Left renal cortex interstitium (tissue), 4 donors: ENCODE measurements at places on chromosomes 11 and 22. TPM values are rescaled to one million over a fixed set of nuclear protein-coding genes. Genes with fewer than 3 reads are reported as not detected.

The PATE2 gene
- 0.08 TPM for polyA plus RNA-seq

GRCh38 chr11:71186806-71187205 is 65.6 kb downstream of the SHANK2 start:
- no peak for DNase-seq

The SMC1B gene
- 0.33 TPM for polyA plus RNA-seq

- DNase-seq: no peak
Measured at GRCh38 chr22:24133187-24133965, 47.9 kb upstream of the SUSD2 start.

DNA sequence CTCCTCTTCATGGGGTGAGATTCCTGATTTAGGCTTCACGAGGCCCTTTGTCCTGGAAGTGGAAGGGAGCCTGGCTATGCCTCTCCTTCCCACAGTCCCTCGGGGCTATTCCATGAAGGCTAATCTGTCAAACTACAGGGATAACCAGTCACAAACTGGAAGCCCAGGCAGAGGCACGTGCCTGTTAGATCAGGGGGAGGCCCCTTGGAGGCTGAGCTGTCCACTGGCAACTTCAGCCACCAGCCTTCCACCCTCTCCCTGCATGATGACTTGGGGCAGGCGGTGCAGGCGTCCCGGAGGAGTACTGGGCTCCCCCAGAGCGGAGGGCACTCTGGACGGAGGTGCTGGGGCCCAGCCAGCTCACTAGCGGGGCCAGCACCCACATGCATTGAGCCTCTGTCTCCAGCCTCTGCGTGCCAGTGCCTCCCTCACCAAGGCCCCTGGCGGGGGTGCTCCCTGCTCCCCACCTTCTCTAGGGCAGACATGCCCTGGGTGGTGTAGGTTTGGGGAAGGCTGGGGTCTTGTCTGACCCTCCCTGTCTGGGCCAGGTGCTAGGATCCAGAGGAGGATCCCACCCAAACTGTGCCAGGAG is 42.9 kb downstream of the WNT11 start:
- no peak for DNase-seq

DNA sequence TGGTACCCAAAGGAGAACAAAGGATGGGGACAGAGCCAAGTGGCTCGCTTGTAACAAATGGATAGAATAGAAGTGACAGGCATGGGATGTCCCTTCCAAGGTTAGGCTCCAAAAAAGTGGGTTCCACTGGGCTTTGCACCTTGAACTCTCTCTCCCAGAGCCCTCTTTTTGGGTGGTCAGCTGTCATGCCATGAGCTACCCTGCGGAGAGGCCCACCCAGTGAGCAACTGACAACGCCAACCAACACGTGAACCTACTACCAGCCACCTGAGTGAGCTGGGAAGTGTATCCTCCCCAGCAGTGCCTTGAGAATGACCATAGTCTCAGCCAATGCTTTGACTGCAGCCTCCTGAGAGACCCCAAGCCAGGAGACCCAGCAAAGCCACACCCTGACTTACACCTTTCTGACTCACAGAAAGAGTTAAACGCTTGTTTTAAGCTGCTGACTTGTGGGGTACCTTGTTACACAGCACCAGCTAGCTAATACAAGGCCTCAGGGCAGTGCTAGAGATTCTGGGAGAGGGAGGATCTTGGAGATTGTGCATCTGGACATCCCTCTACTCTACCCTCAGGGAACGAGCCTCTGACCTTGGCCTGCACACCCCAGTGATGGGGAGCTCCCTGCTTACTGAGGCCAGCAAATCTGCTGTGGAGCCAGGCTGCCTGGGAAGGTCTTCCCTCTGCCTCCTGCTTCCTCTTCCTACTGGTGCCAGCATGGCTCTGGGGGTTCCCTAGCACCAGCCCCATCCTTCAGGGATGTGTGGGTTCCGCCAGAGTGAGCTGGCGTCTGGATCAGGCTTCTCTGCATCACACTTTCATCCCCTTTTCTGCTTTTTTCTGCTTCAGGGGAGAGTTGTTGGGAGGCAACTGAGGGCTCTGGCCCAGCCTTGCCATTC is 29.1 kb upstream of the RFPL3 start:
- DNase-seq: no peak

DNA sequence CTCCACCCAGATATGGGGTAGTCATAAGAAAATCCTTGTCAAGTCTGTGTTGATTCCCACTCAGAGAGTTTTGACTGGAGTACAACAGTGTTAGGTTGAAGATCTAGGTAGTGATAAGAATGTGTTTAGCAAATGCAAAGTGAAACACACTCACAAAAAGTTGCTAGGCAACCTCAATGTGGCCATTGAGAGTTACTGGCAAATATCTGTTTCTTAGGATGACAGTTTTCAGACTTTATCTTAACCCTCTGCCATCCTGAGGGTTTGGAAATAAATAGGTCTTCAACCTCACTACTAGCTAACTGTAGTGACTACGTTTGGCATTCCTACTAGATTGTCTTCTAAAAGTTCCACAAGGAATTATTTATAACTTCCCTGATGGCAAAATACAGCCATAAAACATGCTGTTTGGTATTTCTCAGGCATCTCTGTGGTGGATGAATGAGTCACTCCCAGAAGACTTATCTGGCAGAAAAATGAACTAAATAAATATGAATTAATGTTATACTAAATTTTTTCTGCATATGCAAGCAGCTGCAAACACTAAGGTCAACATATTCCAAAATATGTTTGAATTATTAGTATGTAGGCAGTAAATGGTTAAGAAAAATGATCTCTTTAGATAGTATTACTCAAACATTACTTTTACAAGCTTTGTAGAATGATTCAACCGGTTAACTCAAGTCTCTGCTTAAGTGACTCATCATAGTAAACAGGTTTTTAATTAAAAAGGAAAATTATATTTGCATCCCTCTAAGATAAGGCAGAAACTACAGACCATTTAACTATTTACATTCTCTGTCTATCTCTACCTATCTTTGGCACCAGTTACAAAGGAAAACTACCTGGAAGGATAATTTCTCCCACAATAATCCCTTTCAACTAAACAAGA is 17.1 kb upstream of the SYTL2 start:
- DNase-seq: no peak

DNA sequence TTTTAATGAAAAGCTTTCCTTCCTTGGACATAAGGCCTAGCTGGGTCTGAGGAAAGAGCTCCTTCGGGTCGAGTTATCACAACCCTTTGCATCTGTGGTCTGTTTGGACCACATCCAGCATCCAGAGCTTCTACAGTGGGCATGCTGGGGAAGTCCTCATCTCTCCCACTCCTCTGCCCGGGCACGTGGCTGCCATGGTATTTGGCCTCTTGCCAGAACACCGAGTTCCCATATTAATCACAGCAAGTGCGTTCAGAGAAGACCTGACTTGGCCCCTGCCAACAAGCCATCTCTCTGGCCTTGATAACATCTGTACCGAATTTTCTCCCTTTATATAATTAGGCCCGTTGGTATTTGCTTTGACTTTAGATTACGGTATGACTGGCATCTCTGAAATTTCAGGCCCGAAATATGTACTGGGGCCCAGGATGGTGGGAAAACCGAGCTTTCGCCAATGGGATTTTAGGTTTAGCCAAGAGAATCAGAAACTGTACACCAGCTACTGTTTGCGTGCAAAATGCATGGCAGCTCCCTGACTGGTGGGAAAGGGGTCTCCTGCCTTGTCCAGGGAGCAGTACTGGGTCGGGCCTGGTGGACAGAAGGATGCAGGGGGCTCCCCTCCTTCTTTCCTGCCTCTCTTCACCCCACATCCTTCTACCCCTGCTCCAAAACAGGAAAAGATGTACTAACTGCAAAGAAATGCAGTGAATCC is 90.0 kb downstream of the MICAL2 start:
- DNase-seq: no peak

DNA sequence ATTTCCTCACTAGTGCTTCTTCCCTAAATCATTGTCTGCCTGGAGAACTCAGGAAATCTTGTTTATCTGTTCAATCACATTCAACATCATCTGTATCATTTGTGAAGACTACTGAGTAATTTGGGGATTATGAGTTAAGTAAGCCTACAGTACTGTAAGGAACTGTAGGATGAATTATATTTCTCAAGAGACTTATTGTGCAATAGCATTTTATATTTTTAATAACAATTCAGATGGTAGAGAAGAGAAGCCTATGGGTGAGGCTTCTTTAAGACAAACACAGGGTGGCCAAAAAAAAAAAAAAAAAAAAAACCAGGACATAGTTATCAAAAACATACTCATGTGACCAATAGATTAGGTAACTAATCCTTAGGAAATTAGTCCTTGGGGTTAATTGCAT is 282.7 kb downstream of the FAM181B start:
- no peak for DNase-seq

The CALCB gene
- 3.4 TPM for polyA plus RNA-seq

GRCh38 chr11:133619973-133620372 is 87.7 kb upstream of the OPCML start:
- DNase-seq: no peak

DNA sequence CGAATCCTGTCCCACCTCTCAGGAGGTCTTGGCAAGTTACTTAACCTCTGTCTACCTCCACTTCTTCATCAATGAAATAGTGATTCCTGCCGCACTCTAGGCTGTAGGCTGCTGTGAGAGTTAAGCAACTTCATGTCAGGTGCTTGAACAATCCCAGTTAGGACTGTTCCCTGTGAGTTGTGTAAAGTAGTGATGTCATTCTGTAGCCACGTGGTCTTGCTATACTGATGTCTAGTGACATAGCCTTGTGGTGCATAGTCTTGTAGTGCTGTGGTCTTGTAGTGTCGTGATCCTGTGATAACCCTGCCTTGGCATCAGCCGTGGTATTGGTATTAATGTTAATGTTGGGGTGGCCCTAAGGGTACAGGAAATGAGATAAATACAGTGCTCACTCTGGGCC is 30.3 kb upstream of the PRR5 start:
- no peak for DNase-seq

The ZNF70 gene
- polyA plus RNA-seq: 4.9 TPM

- DNase-seq: no peak
Measured at GRCh38 chr22:28609921-28610320, 69.7 kb downstream of the TTC28 start.

The BBOX1 gene
- polyA plus RNA-seq: 63.9 TPM

GRCh38 chr11:20367313-20367948 is 3.9 kb downstream of the HTATIP2 start:
- no peak for DNase-seq

GRCh38 chr11:17381156-17381555 is 7.3 kb downstream of the KCNJ11 start:
- no peak for DNase-seq

DNA sequence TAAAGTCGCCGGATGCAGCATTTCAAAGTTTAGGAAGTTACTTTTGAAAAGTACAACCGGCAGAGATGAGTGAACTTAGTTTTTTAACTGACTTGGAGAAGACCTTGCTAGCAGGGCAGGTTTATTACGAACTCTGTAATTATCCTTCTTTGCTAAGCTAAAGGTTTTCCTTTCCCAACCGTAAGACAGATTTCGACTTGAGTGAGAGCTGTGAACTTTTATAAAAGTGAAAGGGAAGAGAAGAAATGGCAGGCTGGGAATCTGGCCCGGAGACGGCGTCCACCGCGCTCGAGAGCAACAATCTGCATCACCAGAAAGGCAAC is 659 bp upstream of the TEAD1 start:
- no peak for DNase-seq

DNA sequence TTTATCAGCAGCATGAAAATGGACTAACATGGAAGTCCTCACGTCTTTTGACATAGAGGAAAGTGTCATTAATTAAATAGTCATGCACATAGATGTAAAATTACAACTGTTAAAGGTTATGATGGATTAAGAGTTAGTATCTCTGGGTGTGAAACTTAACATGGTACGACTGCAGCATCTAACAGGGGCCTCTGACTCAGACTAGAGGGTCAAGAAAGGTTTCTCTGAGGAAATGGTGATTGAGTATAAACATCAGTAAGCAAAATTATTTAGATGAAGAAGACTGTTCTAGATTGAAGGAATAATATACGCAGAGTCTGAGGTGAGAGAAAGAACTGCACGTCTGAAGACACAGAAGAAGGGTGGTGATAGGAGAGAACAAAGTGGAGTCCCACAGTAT is 42.1 kb upstream of the GAB2 start:
- no peak for DNase-seq

GRCh38 chr22:26921726-26922125 is 264.3 kb downstream of the MIAT start:
- DNase-seq: no peak

DNA sequence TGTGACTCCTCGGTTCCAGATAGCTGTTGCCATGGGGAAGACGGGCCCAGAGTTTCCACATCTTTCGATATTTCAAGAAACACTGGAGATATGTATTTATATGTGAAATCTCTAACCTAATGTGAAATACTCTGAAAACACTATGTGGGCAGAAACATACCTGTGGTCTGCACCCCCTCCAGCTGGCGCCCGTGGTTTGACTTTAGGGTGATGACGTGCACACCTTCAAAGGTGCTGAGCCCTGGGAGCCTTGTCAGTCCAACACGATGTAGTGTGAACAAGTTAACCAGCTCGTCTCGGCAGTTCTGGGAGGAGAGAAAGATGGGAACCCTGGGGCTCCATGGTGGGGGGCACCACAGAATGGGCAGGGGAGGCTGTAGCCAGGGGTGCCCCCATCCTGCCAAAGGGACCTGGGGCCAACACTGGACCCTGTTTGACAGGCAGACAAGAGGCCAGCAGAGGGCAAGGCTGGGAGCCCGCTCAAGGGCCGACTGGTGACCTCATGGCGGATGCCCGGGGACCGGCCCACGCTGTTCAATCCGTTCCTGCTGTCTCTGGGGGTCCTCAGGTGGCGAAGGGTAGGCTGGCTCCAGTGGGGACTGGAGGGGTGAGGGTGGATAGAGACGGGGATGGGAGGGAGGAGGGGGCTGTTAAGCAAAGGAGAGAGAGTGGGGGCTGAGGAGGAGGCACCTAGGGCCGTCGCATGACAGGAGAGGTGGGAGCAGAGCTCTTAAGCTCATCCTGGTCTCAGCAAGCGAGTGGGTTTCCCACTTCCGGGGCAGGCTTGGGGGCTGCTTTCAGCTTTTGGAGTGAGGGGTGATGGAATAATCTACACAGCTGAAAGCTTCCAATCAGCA is 43.8 kb downstream of the TRIOBP start:
- DNase-seq: no peak

DNA sequence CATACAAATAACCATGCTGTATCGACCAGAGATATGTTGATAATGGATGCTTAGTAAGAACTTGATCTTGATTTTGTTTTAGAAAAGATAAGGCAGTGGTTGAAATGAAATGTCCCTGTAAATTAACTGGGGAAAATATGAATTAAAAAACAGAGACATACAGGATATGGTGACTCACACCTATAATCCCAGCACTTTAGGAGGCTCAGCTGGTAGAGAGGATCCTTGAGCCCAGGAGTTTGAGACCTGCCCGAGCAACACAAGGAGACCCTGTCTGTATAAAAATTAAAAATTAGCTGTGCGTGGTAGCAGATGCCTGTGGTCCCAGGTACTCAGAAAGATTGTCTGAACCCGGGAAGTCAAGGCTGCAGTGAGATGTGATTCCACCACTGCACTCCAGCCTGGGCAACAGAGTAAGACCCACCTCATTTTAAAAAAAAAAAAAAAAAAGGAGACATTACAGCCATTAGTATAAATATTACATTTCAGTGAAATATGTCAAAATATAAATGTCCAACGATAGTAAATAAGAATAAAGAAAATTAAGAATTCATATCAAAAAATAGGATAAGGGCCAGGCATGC is 4.6 kb downstream of the PICALM start:
- no peak for DNase-seq
